Activated CD4-positive, alpha-beta T cell treated with anti-CD3 and anti-CD28 coated beads, Interleukin-2, amount 50 U/mL, for 24 hours (primary cell): ENCODE measurements at places on chromosomes 6 and 20.

DNA sequence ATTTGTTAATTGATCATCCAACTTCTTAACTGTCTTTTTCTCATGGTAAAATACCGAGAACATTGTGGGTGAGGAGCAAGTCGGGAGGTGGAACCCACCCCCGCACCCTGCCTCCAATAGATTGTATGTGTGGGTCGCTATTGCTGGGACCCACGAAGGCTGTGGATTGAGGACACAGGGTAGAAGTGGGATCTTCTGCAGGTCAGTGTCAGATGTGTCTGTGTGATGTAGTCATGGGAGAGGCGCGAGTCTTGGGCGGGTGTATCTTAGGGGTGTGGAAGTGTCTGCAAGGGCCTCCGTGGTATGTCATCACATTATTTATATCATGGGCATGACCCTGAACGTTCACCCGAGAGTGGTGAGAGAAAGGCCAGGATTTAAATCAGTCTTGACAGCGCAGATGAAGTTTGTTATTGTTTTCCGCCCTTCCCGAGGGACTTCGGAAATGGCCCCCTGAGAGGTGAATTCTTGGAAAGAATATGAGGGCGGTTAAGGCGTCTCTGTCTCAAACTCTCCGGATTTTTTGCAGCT is 472 bp upstream of the PAQR8 start:
- DNase-seq: peak; percentile 2

GRCh38 chr20:1949347-1950100 is 44.3 kb downstream of the PDYN start:
- no peak for DNase-seq

GRCh38 chr6:111949546-111949945 is 76.3 kb upstream of the FYN start:
- no peak for DNase-seq

- DNase-seq: no peak
Observed at GRCh38 chr6:22727710-22728109, 158.3 kb downstream of the HDGFL1 start.

GRCh38 chr6:67300430-67301040 is 1334.5 kb upstream of the ADGRB3 start:
- no peak for DNase-seq
